ENCODE measurements at places on chromosomes 5 and 9.

- DNase-seq, result no peak
These were observed 26.0 kb upstream of the CNOT6 start for GRCh38 chr5:180467989-180468731.

DNA sequence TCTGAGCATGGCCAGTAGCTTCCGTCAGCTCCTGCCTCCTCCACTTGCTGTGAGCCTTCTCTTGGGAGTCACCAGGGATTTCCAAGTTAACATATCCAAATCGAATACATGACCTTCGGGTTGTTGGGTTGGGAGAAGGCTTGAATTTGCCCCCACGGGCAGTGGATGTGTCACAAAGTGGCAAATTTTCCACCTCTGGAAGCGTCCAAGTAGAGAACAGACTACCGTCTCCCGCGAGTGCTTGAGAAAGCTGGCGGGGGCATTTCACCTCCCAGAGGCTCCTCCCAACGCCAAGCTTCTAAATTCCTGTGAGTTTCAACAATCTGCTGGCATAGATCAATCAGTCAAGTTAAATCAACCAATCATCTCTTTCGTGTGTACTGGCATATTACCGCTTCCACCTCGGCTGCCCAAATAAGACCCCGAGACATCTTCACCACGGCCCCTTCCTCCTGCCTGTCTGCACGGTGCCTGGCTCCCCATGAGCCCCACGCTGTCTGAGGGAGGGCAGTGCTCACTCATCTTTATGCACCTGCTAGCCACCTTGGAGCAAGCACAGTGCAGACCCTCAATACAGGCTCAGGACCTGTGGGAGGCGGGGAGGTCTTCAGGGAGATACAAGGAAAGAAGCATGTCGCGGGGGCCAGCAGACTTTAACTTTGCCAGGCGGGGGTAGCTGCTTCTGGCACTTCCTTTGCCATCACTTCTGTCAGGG lies 79.1 kb downstream of the MRPL36 start:
- DNase-seq, result no peak

- DNase-seq, result no peak
These were observed 202.7 kb upstream of the CDKN2B start for GRCh38 chr9:22211588-22212360.

DNA sequence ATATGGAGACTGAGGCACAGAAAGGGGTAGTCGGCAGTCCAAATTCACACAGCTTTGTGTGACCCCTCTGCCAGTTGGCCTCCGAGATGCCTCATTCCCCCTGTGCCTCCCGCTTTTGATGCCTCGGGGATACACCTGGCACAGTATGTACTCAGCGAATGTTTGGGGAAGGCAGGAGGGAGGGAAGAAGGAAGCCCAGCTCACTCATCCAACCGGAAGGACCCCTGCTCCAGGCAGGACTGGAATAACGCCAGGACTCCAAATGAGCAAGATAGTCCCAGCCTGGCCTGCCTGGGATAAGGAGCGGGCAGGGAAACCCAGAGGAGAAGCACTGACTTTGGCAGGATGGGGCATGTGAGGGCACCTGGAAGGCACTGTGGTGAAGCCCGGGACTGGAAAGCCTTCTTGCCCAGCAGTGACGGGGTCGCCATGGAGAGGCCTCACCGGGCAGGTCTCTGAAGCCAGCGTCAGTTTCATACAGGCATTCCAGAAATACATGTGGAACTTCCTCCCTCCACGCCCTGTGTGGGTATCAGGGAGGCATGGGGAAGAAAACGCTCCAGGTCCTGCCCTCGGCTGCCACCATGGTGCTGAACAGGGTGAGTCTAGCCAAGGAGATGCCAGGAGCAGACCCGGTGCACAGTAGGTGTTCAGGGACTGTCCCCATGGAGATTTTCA lies 20.3 kb downstream of the LMX1B start:
- no peak for DNase-seq

DNA sequence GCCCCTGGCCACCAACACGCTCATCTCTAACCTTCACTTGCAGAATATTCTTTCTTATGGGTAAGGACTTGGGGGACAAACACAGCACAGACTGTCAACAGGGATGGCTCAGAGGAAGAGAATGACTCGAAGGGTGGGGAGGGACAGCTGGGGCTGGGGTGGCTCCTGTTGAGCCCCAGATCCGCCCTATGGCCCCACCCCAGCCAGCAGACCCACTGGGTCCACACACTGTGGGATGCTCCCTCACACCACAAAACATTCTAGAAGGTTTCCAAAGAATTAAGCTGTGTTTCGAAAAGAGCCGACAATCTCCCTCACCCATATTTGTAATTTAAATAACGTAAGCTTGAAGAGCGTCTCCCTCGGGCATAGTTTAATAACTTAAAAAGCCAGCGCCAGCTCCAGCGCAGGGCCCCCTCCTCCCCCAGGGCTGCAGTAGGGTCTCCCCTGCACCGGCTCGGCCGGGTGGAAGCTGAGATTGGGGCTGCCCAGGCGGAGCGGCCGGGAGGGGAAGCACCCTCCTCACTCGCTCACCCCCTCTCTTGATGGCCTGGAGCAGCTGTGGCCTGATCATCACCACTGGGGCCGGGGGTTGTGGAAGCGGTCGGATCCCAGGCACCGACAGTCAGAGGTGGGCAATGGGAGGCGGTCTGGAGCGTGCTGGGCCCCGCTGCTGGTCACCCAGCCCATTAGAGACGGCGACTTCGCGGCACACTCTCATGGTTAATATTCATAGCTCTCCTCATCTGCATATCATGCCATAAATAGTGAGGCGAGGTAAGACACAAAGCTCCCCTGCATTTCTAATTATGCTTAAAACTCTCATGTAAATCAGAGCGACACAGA lies 37.6 kb downstream of the NACC2 start:
- DNase-seq, result no peak

DNA sequence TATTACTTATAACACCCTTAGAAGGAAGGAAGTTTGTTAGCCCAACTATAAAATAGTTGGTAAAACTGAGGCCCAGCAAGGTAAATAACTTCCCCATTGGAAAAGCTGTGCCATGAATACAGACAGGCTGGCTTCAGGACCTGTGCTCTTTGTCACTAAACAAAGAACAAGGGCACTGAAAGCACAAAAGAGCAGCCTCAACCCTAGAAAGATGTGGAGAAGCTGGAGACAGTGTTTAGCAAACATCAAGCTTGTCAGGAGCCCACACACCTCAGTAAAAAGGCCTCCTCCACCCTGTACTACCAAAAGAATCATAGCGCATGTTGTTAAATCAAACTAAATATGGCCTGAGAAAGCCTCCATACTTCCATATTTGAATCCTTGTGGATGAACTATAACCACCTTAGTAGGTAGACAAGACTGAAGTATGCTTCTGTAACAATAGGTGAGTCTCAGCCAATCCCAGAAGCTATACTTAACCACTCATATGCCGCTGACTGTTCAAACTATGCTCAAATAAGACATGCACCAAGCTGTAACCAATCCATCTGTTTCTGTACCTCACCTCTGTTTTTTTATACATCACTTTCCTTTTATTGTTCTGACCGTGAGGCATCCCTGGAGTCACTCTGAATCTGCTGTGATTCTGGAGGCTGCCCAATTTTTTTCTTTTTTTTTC lies 18.4 kb upstream of the SCGB3A2 start:
- DNase-seq, result no peak

- DNase-seq, result no peak
These were observed 6.2 kb downstream of the TTLL11 start for GRCh38 chr9:122086873-122087272.

- DNase-seq, result no peak
These were observed 236.5 kb downstream of the DMRTA1 start for GRCh38 chr9:22682961-22683699.

GRCh38 chr9:19373527-19373926 lies 6.5 kb downstream of the RPS6 start:
- no peak for DNase-seq

GRCh38 chr5:124921694-124922093 lies 175.3 kb upstream of the ZNF608 start:
- DNase-seq, result no peak

DNA sequence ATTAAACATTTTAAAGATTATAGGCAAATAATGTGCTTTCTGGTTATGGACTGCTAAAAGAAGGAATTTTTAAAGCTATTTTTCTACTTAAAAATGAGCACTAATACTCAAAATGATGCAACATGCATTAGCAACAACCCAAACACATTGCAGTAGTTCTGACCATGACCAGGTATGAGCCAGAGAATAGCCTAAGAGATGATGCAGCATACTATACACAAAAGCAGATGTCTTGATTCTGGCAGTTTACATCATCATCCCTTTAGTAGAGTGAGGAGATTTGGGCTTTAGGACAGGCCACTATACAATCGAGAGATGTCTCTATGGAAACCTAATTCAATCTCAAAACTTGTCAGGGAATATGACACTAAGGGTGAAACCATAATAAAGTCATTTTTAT lies 307.1 kb downstream of the PRR16 start:
- DNase-seq, result no peak

- DNase-seq, result no peak
These were observed 33.4 kb upstream of the NR3C1 start for GRCh38 chr5:143436871-143437270.

GRCh38 chr9:88818495-88819201 lies 172.6 kb upstream of the S1PR3 start:
- no peak for DNase-seq

DNA sequence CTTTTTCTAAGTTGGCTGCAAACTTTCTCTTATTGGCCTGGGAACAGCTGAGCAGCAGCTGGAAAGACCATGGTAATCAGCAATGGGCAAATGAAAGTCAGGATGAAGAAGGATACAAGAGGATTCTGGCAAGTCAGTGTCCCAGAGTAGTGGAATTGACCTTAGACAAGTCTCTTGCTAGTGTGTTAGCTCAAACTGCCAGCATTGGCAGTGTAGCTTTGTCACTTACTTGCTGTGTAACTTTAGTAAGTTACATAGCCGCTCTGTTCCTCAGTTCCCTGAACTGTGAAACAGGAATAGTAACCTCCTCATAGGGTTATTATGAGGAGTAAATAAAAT lies 3.6 kb downstream of the ALDH1A1 start:
- DNase-seq, result no peak

- no peak for DNase-seq
These were observed 296.3 kb downstream of the CWC27 start for GRCh38 chr5:65065001-65065511.

GRCh38 chr5:139116100-139116655 lies 82.0 kb downstream of the SIL1 start:
- no peak for DNase-seq

DNA sequence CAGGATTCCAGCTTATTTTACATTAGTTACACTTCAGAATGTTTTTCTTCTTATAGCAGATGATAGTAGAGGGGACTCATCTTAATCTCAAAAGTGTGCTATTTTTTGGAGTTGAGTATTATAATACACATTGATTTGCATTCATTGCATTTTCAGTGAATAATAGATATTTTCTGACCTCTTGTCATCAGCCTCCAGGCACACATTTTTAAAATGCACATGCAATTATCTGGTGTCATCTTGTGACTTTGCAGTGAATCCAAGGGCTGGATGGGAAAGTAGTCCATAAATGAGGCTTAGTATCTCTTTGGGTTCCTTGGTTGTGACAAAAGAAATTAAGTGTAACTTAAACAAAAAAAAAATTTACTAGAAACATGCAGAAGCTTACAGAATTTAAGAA lies 28.1 kb upstream of the POU4F3 start:
- no peak for DNase-seq

DNA sequence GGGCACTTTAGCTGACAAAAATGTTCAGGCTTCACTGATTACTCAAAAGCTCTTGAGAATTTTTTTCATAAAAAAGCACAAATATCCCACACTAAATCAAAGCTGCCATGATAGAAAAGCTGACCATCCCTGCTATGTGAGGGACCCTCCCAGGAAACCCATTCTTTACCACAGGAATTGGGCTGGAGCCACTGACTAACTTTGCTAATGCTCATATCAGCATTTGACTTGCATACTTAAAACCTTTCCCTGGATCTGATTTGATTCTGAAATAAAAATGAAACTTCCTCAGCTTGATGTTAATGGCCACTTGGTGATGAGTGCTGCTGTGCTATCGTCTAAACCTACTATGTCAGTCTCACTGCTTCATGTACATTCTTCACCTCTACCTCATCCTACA lies 243.6 kb downstream of the PRELID2 start:
- no peak for DNase-seq

DNA sequence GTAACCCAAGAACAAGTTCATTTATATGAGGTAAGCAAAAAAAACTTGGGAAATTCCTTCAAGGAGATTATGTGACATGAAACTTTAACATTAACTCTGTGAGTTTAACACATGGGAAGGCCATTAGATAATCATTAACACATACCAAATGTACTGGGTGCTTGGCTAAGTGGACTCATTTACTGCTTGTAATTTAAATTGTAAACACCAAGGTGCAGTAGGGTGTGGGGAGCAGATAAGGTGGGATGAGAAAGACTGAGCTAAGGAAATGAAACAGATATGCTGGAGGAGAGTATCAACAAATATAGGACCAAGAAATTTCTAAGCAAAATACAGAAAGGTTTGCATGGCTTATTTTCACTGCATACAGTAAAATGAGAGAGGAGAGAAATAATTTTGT lies 2384.8 kb upstream of the ACO1 start:
- DNase-seq, result no peak

DNA sequence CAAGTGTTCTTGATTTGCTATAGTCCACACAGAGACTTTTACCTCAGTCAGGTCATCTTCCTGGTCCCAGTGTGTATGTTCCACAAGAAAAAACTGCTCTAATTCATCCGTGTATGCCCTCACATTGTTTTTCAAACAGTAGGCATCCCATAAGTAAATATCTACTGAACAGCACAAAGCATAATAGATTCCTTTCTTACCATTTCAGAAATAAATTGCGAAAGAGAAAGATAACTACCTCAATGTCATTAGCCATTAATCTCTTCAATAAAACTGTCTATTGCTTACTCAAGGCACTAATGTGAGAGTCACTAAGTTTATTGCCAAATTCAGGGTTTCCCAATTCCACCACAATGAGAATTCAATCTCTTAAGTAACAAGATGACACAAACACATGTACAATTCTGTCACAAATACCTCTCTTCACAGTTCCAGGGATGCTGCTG lies 9.6 kb downstream of the FBXW2 start:
- no peak for DNase-seq

GRCh38 chr9:109181284-109181683 lies 14.2 kb upstream of the FRRS1L start:
- DNase-seq, result peak; percentile 67

- no peak for DNase-seq
These were observed 86.8 kb downstream of the LHX2 start for GRCh38 chr9:124098141-124098905.

DNA sequence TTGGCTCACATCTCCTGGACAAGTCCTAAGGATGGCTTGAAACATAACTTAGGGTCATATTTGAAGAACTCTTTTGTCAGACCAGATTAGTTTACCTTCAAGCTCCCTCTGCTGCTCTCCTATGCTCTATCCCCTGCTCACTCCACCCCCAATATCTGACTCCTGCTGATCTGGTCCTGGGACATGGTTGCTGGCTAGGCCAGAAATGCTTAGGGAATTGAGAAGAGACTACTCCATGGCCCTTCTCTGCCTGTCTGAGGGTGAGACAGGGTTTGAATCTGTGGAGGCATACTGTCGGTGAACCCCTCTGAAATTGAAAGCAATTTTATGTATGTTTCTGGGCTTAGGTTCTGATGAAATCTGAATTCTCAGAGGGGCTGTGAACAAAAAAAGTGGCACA lies 3.3 kb downstream of the OTULIN start:
- no peak for DNase-seq

GRCh38 chr5:1152771-1153282 lies 41.0 kb upstream of the SLC12A7 start:
- DNase-seq, result no peak
